ENCODE measurements at places on chromosomes 12 and 14. TPM values are rescaled to one million over a fixed set of nuclear protein-coding genes. Genes with fewer than 3 reads are reported as not detected.

DNA sequence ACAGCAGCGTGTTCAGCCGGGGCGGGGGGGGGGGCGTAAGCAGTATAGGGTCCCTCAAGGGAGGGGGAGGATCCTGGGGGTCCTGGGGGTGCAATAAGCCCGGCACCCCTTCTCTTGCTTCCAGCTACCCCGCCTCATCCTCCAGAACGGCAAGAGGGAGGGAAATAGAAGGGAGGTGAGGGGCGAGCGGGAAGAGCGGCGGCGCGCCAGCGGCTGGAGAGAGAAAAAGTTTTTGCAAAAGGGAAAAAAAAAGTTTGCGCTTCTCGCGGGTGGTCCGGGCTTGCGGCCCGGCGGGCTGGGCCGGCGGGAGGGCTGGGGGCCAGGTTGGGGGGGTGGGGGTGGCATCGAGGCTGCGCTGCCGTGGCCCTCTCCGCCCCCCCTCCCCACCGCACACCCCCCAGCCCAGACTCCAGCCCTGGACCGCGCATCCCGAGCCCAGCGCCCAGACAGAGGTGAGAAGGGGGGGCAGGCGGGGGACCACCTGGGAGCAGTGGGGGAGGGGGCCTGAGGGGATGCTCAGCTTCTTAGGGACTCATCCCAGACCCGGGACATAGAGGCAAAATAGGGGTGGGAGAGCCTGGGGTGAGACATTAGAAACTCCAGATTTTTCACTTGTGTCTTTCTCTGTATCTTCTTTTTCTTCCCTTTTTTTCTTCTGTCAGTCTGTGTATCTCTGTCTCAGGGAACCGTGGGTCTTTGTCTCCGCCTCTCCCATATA is at the start of gene GLI1:
Gene GLI1, plus strand, starts transcription at position 36 of the 718 bp plus-strand sequence. CDS start 3,907 bp downstream, outside the sequence.
- peaks cover 46% of the 10 kb centered on the region for H3K4me1 ChIP-seq
- H3K36me3 ChIP-seq = no peaks in the 10 kb centered on the region
- H3K27me3 ChIP-seq = peaks cover 12% of the 10 kb centered on the region
- peak within 1 kb of the TSS; percentile 90 for H3K4me3 ChIP-seq

- H3K4me1 ChIP-seq = peaks cover 21% of the 10 kb centered on the region
- no peak for DNase-seq
- no peak overlapping the region for H3K4me3 ChIP-seq
- H3K27ac ChIP-seq = no peak overlapping the region
Measured at GRCh38 chr12:6228535-6229223, 28.5 kb downstream of the CD9 start.

- H3K27ac ChIP-seq = no peak overlapping the region
- H3K36me3 ChIP-seq = no peaks in the 10 kb centered on the region
- no peak for DNase-seq
- peaks cover 12% of the 10 kb centered on the region for H3K27me3 ChIP-seq
- H3K4me1 ChIP-seq = no peaks in the 10 kb centered on the region
Measured at GRCh38 chr14:95817271-95817670, 59.4 kb upstream of the TUNAR start.

GRCh38 chr12:119153477-119154434 is 25.0 kb upstream of the HSPB8 start:
- peak; percentile 8 for DNase-seq
- H3K36me3 ChIP-seq = no peaks in the 10 kb centered on the region
- H3K4me1 ChIP-seq = peaks cover 3% of the 10 kb centered on the region

- H3K27ac ChIP-seq = no peak overlapping the region
- no peaks in the 10 kb centered on the region for H3K36me3 ChIP-seq
- H3K27me3 ChIP-seq = no peaks in the 10 kb centered on the region
- H3K4me1 ChIP-seq = no peaks in the 10 kb centered on the region
- H3K4me3 ChIP-seq = no peak overlapping the region
Measured at GRCh38 chr12:84507956-84508850, 404.4 kb downstream of the SLC6A15 start.

DNA sequence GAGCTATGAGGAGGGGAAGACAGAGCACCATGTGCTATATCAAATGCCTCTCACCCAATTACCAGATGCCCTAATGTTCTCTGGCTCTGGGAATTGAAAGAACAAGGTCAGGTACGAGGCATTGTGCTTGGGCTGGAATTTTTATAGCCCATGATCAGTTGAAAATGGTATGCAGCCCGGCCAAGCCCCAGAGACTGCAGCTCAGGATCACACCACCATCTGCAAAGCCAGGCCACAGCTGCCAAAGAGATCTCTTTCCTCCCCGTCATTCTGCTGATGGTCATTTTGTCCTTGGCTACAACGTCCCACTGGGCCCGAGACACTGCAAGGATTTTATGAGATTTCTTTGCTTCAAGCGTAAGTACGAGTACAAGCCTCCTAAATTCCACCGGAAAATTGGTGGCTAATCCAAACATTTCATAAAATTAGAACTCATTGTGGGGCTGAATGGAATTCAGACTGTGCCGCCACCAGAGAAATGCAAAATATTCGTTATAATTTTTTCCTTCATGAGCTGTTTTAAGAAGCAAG is 15.1 kb downstream of the NUAK1 start:
- H3K4me1 ChIP-seq = no peaks in the 10 kb centered on the region
- H3K4me3 ChIP-seq = no peak overlapping the region
- no peak for DNase-seq
- H3K27me3 ChIP-seq = peaks cover 14% of the 10 kb centered on the region
- no peak overlapping the region for H3K27ac ChIP-seq

- no peak overlapping the region for H3K27ac ChIP-seq
- H3K27me3 ChIP-seq = no peaks in the 10 kb centered on the region
- DNase-seq = no peak
- H3K4me3 ChIP-seq = no peak overlapping the region
- H3K4me1 ChIP-seq = no peaks in the 10 kb centered on the region
Measured at GRCh38 chr14:59251811-59252771, 63.6 kb downstream of the DAAM1 start.

GRCh38 chr12:113688313-113688712 is 216.6 kb upstream of the LHX5 start:
- no peak overlapping the region for H3K27ac ChIP-seq
- H3K36me3 ChIP-seq = no peaks in the 10 kb centered on the region
- H3K27me3 ChIP-seq = no peaks in the 10 kb centered on the region
- no peaks in the 10 kb centered on the region for H3K4me1 ChIP-seq

- H3K4me1 ChIP-seq = peaks cover 6% of the 10 kb centered on the region
- no peaks in the 10 kb centered on the region for H3K36me3 ChIP-seq
- DNase-seq = no peak
- no peak overlapping the region for H3K27ac ChIP-seq
Measured at GRCh38 chr12:57166971-57167371, 19.6 kb upstream of the LRP1-AS start.

DNA sequence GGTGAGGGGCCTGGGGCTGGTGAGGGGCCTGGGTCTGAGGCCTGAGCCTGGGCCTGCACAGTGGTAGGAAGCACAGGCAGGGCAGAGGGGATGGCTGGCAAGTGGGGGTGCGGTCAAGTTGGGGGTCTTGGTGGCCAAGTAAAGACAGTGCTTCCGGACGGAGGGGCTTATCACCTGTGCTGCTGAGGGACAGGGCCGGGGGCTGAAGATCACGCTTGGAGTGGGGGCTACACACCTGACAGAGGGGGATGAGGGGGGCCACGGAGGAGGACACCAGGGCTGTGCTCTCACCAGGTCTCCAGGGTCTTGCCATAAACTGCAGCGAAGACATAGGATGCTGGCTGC is 12.2 kb downstream of the TEDC1 start:
- H3K27ac ChIP-seq = no peak overlapping the region
- peaks cover 6% of the 10 kb centered on the region for H3K4me1 ChIP-seq
- no peak for DNase-seq

- peaks cover 3% of the 10 kb centered on the region for H3K36me3 ChIP-seq
- no peak overlapping the region for H3K4me3 ChIP-seq
- no peak for DNase-seq
- H3K4me1 ChIP-seq = peaks cover 9% of the 10 kb centered on the region
- no peak overlapping the region for H3K27ac ChIP-seq
Measured at GRCh38 chr12:116707751-116708150, 30.1 kb downstream of the SPRING1 start.

DNA sequence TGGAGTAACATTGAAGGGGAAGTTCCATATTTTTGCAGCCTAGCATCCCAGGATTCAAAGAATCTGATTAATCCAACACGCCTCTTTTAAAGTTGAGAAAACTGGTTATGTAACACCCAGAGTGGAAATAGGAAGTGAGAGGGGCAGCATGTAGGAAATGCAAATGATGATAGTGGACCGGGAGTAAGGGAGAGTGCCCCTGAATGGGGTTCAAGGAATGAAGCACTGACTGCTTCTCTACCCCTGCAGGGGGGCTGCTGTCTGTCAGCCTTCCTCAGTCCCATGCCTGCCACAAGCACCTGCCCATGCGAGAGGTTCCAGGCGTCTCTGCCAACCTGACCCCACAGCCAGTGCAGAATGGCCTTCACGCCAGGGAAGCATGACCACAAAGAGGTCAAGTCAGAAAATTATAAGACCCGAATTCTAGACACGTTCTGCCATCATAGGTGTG is 126.5 kb upstream of the CCND2 start:
- H3K4me1 ChIP-seq = peaks cover 85% of the 10 kb centered on the region
- H3K36me3 ChIP-seq = peaks cover 3% of the 10 kb centered on the region
- no peaks in the 10 kb centered on the region for H3K27me3 ChIP-seq
- H3K4me3 ChIP-seq = peak overlapping the region; percentile 55

GRCh38 chr12:1047898-1048660 is 57.1 kb downstream of the ERC1 start:
- DNase-seq = no peak
- H3K36me3 ChIP-seq = no peaks in the 10 kb centered on the region
- H3K4me3 ChIP-seq = no peak overlapping the region
- H3K4me1 ChIP-seq = peaks cover 5% of the 10 kb centered on the region
- H3K27ac ChIP-seq = no peak overlapping the region

DNA sequence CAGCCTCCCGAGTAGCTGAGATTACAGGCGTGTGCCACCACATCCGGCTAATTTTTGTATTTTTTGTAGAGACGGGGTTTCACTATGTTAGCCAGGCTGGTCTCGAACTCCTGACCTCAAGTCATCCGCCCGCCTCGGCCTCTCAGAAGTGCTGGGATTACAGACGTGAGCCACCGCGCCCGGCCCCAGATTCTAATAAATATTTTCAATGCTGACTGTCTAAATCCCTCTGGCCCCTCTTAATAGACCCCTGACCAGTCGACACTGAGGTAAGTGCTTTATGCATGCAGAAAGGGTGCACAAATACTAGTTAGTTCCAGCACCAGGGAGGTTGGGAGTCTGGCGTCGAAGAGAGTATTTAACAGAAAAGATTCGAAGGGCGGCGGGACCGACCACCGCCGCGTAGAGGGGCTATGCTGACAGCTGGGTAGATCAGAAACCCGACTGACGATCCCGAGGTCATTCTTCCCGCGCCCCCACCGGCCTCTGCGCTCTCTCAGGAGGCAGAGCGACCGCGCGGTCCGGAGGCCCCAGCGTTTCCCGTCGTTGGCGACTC is 1.1 kb upstream of the SPATS2 start:
- H3K27me3 ChIP-seq = peaks cover 3% of the 10 kb centered on the region
- H3K27ac ChIP-seq = peak overlapping the region; percentile 95
- H3K4me1 ChIP-seq = peaks cover 31% of the 10 kb centered on the region
- peaks cover 2% of the 10 kb centered on the region for H3K36me3 ChIP-seq

DNA sequence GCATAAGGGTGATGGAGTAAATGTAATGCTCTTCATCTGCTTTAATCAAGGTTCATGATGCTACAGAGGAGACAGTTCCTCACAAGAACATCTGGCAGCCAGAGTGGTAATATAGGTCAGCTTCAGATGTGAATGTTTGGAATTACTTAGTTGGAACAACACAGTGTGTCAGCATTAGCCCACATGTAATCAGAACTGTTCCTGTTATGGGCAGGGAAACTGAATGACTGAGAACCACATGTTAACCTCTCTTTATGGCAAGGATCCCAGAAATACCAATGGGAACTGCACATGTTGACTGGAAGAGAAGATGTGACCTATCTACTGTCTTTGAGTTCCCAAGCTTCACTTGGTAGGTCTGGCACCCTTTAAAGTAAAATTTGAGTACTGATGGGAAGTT is 390.1 kb upstream of the PDE3A start:
- no peak overlapping the region for H3K27ac ChIP-seq
- H3K4me1 ChIP-seq = no peaks in the 10 kb centered on the region
- no peaks in the 10 kb centered on the region for H3K27me3 ChIP-seq
- H3K36me3 ChIP-seq = no peaks in the 10 kb centered on the region

- no peak overlapping the region for H3K4me3 ChIP-seq
- H3K4me1 ChIP-seq = peaks cover 3% of the 10 kb centered on the region
- no peak overlapping the region for H3K27ac ChIP-seq
- H3K36me3 ChIP-seq = no peaks in the 10 kb centered on the region
- H3K27me3 ChIP-seq = peaks cover 2% of the 10 kb centered on the region
Measured at GRCh38 chr12:97148941-97149559, 242.0 kb downstream of the NEDD1 start.

DNA sequence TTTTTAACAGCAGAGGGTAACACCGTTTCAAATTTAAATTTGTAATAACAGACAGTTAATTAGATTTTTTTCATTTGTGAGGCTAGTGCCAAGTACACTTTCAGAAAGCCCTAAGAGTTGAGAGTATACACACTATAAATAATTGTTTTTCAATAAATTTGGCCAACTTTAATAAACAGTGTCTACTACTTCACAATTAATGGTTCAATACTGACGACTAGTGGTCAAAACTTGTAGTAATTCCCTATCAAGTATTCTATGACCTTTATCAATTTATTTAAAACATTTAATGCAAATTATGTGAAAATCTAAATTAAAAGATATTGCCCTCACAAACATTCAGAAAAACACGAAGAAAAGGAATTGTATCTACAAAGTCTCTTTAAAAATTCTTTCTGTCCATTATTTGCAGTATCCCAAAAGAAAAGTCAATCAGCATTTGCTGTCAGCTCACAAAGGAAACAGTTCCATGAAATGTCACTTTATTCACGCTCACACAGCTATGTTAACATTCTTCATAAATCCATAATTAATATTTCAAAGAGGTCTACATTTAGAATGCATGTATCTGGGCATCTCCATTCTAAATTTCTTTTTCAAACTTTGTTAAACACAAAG is 91.2 kb downstream of the CEP128 start:
- H3K4me3 ChIP-seq = no peak overlapping the region
- H3K4me1 ChIP-seq = no peaks in the 10 kb centered on the region
- DNase-seq = no peak
- H3K27me3 ChIP-seq = no peaks in the 10 kb centered on the region
- H3K27ac ChIP-seq = no peak overlapping the region

- H3K4me3 ChIP-seq = no peak overlapping the region
- H3K36me3 ChIP-seq = no peaks in the 10 kb centered on the region
- peaks cover 2% of the 10 kb centered on the region for H3K27me3 ChIP-seq
- H3K4me1 ChIP-seq = no peaks in the 10 kb centered on the region
- DNase-seq = no peak
Measured at GRCh38 chr12:2745655-2746054, 49.1 kb upstream of the FKBP4 start.

The EIF5 gene
- total RNA-seq = 261 TPM

The INSM2 gene
- not detected for total RNA-seq

The KRT85 gene
- not detected for total RNA-seq

The KRT8 gene
- total RNA-seq = 0.25 TPM

The KCNK13 gene
- total RNA-seq = 0.18 TPM

The LHX5 gene
- not detected for total RNA-seq
